Activated naive CD4-positive, alpha-beta T cell treated with anti-CD3 and anti-CD28 coated beads for 36 hours (primary cell): ENCODE measurements at places on chromosomes 13 and 19. TPM values are rescaled to one million over a fixed set of nuclear protein-coding genes. Genes with fewer than 3 reads are reported as not detected.

DNA sequence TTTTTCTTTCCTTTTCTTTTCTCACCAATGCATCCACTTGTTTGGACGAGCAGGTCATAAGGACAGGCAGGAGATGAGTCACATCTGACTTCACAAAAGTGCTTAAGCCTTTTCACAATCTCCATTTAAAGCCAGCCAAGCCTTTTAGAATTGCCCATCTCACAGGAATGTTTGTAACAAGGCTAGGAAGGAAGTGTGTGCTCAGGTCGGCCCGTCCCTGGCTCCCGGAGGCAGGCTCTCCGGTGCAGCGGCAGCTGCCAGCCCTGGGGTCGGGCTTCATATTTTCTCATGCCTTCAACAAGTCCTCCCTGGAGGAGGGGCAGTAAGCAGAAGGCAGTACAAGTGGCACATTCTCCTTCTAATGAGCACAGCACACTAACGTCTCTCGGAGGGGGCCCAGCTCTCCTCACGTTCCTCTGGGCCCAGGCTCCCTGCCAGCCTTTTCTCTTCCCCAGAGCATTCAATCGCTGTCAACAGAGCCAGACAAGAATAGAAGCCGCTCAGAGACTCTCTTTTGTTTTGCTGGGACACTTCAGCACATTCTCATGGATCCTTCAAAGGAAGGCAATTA is 180.5 kb downstream of the COL4A1 start:
- DNase-seq = no peak

- DNase-seq = no peak
These were observed 13.1 kb downstream of the SETDB2 start for GRCh38 chr13:49457221-49457620.

Gene ZNF177
- 0.91 TPM for total RNA-seq

Gene SYCN
- total RNA-seq = not detected

DNA sequence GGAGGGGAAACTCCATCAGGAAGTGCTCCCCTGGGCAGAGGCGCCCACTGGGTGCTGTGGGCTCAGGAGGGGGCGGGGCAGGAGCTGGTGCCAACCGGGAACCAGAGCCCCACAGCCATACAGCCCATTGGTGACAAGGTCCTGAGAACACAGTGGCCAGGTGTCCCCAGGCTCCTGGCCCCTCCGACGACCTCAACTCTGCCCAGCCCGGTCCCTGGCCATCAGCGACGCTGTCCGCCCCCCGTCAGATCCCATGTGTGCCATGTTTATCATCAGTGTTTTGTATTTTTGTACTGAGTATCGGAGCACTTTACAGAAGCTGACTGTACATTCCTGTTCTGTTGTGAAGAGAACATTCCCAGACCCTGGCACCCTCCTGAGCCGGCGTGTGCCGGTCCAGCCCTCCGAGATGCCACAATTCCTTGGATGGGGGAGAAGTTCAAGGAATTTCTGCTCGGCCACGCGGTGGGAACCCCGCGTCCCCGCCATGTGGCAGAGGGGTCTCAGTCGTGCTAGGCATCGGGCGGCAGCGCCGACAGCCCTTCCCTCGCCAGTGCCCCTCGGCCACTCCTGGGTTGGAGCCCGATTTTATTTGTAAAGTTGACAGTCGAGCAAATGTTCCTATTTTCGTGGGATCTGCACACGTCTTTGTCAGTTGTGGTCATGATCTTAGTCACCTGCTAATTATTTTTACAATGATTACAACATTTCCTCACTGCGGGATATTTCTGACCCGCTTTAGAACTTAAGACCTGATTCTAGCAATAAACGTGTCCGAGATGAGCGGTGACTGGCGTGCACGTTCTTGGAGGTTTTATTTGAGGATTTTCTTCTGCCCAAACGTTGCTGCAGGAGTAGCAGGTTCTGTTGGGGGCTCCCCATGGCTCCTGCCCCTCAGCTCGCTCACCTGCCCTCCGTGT is 16.9 kb downstream of the PEX11G start:
- no peak for DNase-seq

Gene KIR2DL3
- total RNA-seq = not detected

Gene PGPEP1
- 14.4 TPM for total RNA-seq

- DNase-seq = no peak
These were observed 76.2 kb downstream of the SOX1 start for GRCh38 chr13:112143046-112143752.

DNA sequence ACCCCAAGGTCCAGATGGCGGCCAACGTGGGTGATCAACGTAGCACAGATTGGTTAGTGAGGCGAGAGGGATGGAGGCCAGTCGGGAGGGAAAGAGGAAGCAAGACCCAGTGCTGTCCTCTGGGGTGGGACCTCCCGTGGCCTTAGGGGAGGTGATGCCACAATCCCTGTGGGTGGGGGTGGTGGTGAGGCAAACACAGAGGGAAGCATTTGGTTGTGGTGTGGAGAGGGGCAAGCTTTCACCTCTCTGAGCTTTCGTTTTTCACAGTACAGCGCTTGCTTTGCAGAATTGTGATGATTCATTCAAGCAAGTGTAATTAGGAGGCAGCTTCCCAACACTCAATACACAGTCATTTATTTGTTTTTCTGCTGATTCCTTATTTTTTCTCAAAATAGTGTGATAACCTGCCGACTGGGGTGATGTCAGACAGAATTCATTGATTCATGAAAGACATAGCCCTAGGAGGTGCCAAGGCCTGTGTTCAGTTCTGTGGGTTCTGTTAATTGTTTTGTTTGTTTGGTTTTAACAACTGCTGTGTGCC is 2.4 kb downstream of the LENG8 start:
- no peak for DNase-seq

GRCh38 chr13:49213539-49213938 is 6.6 kb upstream of the MLNR start:
- no peak for DNase-seq

Gene SLC25A41
- not detected for total RNA-seq

GRCh38 chr19:55700813-55701212 is 25.8 kb downstream of the EPN1 start:
- DNase-seq = no peak

GRCh38 chr19:13430790-13431582 is 75.3 kb downstream of the CACNA1A start:
- DNase-seq = peak; percentile 77

- DNase-seq = peak; percentile 55
These were observed 52.7 kb downstream of the TRPM4 start for GRCh38 chr19:49210108-49210900.

DNA sequence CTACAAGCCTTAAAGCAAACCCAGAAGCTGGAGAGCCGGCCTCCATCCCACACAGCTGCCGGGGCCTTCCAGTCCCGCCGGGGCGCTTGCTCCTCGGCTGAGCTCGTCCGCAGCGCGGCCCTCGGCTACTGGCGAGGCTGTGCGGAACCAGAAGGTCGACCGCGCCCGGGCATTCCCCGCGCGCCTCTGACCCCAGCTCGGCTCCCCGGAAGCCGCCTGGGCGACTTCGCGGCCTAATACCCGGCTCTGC is 863 bp downstream of the ANKRD10 start:
- DNase-seq = no peak

DNA sequence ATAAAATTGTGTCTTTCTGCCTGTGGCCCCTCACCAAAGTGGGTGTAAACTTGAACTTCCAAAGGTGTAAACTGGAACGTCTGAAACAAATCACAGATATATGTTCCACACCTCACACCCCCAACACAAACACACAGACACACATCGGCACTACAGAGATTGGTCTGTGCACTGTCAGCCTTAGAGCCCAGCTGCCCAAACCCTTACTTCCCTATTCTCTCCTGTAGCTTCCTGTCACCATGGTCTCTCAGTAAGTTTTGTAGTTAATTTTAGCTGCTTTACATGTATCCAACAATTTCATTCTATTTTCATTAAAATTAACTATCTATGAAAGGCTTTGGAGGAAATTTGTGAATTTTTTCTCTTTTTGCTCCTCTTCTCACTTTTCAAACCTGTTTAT is 5.4 kb downstream of the TM9SF2 start:
- no peak for DNase-seq

DNA sequence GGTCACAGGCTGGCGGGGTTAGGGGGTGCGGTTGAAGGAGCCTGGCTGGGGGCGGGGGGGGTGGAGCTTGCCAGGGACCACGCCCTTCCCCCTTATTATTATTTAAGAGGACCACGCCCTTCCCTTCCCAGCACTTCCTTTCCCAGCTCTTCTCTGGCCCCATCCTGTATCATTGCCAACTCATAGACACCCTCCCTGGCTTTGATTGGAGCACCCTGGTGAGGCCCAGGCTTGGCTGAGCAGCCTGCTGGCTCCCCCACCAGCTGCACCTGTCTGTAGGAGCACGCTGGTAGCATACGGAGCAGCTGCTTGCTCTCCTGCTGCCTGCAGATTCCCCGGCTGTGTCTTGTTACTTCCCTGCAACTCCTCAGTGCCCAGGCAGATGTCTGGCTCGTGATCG is 62.5 kb upstream of the PDX1 start:
- DNase-seq = no peak

GRCh38 chr13:40254394-40254793 is 412.0 kb downstream of the FOXO1 start:
- DNase-seq = no peak

Gene PPP5C
- total RNA-seq = 89.2 TPM

Gene PTPRS
- 1.3 TPM for total RNA-seq

DNA sequence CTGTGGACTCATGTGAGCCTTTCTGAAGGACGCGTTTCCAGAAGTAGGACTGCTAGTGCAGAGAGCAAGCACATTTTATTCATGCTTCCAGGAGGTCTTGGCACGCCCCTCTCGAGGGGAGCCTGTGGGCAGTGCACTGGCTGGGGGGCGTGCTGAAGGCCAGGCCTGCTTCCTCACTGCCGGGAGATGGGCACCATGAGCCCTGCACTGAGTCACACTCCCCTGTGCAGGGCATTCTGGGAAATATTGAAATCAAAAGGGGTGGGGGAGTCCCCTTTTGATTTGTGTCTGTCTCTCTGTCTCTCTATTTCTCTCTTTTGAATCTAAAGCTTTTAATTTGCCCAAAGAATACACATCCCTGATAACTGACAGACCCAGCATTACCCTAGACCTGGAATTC is 34.0 kb downstream of the DPF1 start:
- DNase-seq = peak; percentile 55

Gene CCDC8
- not detected for total RNA-seq

Gene SMG9
- 103 TPM for total RNA-seq

- no peak for DNase-seq
These were observed 13.0 kb downstream of the YIPF2 start for GRCh38 chr19:10915130-10916091.

- DNase-seq = no peak
These were observed 1.5 kb upstream of the DAND5 start for GRCh38 chr19:12967907-12968306.

- no peak for DNase-seq
These were observed 42.4 kb upstream of the RFC3 start for GRCh38 chr13:33775339-33776108.

GRCh38 chr13:39251340-39251739 is 213.1 kb downstream of the NHLRC3 start:
- no peak for DNase-seq

GRCh38 chr13:61362522-61362921 is 53.1 kb downstream of the PCDH20 start:
- no peak for DNase-seq

GRCh38 chr13:39618561-39618960 is 15.6 kb upstream of the LHFPL6 start:
- no peak for DNase-seq

Gene GALP
- not detected for total RNA-seq

- DNase-seq = no peak
These were observed 21.5 kb downstream of the CYP4F22 start for GRCh38 chr19:15529774-15530372.

GRCh38 chr13:98393873-98394272 is 183.0 kb downstream of the STK24 start:
- no peak for DNase-seq

GRCh38 chr13:66477816-66478215 is 752.3 kb downstream of the PCDH9 start:
- DNase-seq = no peak

GRCh38 chr13:30690282-30691188 is 44.8 kb upstream of the ALOX5AP start:
- no peak for DNase-seq

GRCh38 chr19:17841810-17842662 is 5.7 kb downstream of the JAK3 start:
- peak; percentile 84 for DNase-seq

Gene IGFL2
- not detected for total RNA-seq

DNA sequence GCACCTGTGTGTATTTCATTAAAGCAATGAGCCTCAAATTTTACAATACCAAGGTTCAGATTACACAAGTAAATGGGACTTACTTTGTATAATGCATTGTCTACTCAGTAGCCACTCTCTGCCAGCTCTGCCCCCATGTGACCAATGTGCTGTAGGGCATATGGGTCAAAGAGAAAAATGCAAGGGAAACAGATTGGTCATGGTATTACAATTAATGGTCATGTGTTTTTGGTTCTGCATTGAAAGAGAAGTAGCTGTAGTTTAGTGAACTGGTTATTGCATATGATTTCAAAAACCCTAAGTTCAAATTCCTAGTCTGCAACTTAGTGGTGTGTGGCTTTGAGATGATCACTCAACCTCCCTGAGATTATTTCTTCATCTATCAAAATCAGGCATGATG is 545.4 kb downstream of the SUCLA2 start:
- no peak for DNase-seq

Gene PRODH2
- total RNA-seq = not detected

Gene FGF22
- not detected for total RNA-seq

Gene PRR20A
- total RNA-seq = not detected

DNA sequence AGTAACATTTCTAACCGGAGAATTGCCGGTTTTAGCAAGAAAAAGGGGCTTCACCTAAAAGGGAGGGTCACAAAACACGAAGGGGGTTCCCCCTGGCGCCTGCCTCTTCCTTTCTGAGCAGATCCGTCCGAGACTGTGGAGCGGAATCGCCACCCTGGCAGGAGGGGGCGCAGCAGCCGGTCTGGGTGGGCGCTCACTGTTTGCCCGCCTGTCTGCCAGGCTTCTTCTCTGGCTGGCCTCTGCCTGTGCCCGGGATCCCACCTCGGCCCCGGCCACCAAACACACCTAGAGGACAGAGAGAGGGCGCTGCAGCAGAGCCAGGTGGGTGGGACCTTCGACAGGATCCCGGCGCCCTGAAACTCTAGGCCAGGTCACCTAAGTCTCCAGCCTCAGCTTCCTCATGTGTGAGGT is 15.6 kb downstream of the LSM4 start:
- DNase-seq = peak; percentile 62

- peak; percentile 63 for DNase-seq
These were observed 897 bp downstream of the ETHE1 start for GRCh38 chr19:43525836-43526771.
